ENCODE measurements at places on chromosomes 11 and 22.

GRCh38 chr11:129319751-129320150, 55.9 kb upstream of the BARX2 start:
- no peak for DNase-seq

- DNase-seq = no peak
These were observed 65.9 kb upstream of the HMGXB4 start for GRCh38 chr22:35191412-35191811.

- no peak for DNase-seq
These were observed 20.2 kb downstream of the PPFIBP2 start for GRCh38 chr11:7534042-7534378.

DNA sequence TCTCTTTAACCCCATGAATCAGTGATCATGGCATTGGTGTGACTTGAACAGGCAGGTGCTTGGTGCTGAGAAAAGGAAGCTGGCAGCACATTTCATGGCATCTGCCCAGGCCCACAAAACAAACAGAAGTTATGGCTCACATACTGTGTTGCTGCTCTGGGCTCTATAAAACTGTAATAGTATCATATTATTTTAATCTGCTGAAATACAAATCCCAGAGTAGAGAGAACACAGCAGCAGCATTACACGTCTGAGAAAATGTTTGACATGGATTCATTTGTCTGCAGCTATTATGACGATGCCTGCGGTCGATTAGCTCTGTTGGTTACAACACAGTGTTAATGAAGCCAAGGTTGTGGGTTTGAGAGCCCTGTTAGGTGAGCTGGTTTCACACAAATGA, 80.8 kb downstream of the ALX4 start:
- DNase-seq = no peak

GRCh38 chr11:26095340-26095739, 236.6 kb upstream of the ANO3 start:
- DNase-seq = no peak

- peak; percentile 84 for DNase-seq
These were observed 1.6 kb downstream of the NCR3LG1 start for GRCh38 chr11:17352950-17353820.

- DNase-seq = peak; percentile 8
These were observed 71.5 kb upstream of the VSTM5 start for GRCh38 chr11:93921695-93922468.

DNA sequence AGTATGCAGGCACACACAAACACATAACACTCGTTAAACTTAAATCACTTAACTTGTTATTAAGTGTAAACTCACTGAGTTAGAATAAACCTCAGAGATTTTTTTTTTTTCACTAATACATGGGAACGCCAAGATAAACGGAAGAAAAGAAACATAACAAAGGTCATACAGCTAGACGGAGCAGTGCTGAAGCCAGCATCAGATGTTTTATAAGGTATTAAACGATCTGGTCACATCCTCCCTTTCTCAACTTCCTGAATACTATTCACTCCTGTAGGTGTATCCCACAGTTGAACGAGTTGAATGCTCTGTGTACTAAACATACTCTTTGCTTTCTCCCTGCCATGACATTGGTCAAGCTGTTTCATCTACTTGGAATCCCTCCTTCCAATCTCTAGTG, 212.0 kb downstream of the SWAP70 start:
- no peak for DNase-seq

DNA sequence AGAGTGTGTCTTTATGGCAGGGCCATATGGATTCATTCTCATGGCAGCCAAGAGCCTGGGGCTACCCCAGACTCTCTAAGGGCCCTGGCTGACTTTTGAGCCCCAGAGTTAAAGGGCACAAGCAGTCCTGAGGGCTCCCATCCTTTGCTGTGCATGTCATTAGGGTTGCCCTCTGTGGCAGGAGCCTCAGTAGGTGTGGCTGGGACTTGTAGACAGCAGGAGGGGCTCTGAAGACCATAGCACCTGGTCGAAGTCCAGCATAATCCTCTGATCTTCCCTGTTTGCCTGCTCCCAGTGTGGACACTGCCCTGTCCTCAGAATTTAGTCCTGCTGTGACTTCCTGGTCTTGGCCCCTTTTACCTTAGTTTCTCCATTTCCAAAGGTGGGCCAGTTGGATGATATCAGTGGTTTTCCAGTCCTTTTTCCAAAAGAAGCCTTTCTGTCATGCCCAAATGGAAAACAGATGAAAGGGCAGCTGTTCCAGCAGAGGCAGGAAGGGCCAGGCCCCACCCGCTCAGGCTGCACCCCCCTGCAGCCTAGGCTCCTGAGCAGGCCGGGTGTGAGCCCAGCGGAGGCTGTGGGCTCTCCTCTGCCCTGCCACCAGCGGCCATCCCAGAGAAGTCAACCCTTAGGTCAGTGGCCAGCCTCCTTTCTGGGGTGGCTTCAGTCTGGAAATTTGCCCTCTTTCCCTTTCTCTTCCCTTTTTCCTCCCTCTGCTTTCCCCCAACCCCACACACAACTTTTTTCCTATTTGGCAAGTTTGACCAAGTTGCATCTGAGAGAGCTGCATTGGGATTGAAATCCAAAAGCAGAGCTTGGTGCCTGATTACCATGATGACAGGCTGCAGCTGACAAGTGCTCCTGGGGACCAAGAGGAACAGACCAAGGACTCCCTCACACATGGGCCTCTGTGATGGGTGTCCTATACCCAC, 32.8 kb upstream of the SUSD2 start:
- DNase-seq = peak; percentile 33

GRCh38 chr22:49691256-49691655, 136.4 kb downstream of the BRD1 start:
- no peak for DNase-seq

- no peak for DNase-seq
These were observed 32.7 kb upstream of the ACCSL start for GRCh38 chr11:44014968-44015623.

DNA sequence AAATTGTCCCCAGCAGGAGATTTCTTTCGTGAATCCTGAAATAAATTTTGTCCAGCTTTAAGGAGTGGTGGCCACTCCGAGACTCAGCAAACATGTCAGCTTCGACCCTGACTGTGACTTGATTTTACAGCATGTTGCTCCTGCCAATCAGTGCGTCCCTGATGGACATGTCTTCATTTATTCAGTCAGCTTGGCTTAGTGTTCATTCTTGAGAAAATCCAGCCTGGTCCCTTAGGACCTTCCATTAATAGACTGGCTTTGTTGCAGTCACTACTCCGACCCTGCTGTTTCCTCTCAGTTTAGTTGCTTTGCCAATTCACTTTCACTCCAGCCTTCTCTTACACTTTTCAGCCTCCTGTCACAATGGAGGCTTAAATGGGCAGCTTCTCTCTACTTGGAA, 30.5 kb downstream of the TMPRSS5 start:
- DNase-seq = no peak

DNA sequence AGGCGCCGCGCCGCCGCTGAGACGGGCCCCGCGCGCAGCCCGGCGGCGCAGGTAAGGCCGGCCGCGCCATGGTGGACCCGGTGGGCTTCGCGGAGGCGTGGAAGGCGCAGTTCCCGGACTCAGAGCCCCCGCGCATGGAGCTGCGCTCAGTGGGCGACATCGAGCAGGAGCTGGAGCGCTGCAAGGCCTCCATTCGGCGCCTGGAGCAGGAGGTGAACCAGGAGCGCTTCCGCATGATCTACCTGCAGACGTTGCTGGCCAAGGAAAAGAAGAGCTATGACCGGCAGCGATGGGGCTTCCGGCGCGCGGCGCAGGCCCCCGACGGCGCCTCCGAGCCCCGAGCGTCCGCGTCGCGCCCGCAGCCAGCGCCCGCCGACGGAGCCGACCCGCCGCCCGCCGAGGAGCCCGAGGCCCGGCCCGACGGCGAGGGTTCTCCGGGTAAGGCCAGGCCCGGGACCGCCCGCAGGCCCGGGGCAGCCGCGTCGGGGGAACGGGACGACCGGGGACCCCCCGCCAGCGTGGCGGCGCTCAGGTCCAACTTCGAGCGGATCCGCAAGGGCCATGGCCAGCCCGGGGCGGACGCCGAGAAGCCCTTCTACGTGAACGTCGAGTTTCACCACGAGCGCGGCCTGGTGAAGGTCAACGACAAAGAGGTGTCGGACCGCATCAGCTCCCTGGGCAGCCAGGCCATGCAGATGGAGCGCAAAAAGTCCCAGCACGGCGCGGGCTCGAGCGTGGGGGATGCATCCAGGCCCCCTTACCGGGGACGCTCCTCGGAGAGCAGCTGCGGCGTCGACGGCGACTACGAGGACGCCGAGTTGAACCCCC, 798 bp downstream of the BCR start:
- no peak for DNase-seq

DNA sequence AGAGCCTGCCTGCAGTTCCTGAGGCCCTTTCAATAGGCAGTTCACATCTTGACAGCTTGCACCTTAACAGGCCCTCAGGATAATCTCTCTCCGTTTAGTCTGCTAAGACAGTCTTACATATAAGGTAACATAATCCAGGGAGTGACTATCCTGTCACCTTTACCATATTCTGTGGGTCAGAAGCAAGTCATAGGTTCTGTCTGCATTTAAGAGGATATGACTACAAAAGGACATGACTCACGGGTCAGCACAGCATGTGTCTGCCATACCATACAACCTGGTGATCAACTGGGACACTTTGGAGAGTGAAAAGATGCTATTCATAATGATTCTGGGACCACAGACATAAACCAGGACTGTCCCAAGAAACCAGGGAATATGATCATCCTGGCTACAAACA, 611.1 kb downstream of the SOX6 start:
- no peak for DNase-seq

- DNase-seq = peak; percentile 38
These were observed 6.8 kb upstream of the CDKN1C start for GRCh38 chr11:2892215-2892966.

All from inflammatory macrophage treated with lipopolysaccharide for 1 hour (primary cell).